ENCODE measurements at places on chromosomes 11 and 22.

- no peak for DNase-seq
Observed at GRCh38 chr11:28142724-28143123, 34.5 kb downstream of the METTL15 start.

- no peak for DNase-seq
Observed at GRCh38 chr11:77302752-77303151, 1.3 kb upstream of the GDPD4 start.

- no peak for DNase-seq
Observed at GRCh38 chr11:110984147-110984546, 261.4 kb upstream of the POU2AF2 start.

DNA sequence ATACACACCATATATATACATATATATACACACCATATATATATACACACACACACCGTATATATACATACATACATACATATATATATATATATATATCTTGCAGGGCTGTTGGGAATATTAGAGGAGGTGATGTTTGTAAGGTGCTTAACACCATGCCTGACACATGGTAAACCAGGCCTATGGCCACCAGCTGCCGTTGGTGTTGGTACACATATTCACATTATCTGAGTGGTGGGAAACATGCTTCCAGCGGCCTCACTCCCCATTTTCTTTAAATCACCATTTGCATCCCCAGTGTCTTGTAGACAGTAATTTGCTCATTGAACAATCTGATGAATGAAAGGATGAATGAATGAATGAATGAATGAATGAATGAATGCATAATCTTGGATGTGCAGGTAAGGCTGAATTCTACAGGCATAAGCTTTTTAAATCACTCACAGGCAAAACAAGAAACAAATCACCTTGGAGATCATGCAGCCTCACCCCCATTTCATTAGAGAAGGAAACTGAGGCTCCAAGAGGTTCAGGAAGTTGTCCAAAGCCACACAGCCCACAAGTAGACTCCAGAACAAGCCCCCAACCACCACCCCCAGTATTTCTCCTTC, 527.8 kb downstream of the MIAT start:
- no peak for DNase-seq

- no peak for DNase-seq
Observed at GRCh38 chr11:46366661-46367161, 14.8 kb upstream of the MDK start.

DNA sequence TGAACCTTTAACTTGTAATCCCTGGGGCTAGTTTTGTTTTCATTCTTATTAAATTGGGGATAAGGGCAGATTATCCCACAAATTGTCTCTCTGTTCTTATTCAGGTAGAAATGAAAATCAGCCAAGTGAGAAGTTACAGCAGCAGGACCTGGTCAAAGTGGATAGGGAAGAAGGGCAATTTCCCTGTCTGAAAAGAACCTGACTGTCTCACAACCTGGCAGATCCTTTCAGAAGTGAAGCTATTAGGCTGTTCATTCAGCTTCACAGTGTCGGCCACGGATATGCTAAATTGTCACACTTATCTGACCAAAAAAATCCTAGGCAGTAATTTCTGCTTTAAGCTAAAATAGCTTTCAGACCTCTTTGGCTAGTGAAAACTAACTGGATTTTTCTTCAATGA, 712.6 kb upstream of the ANO5 start:
- DNase-seq: no peak

GRCh38 chr22:35524966-35525686, 15.5 kb upstream of the RASD2 start:
- peak; percentile 45 for DNase-seq

GRCh38 chr11:26948881-26949280, 45.0 kb upstream of the FIBIN start:
- DNase-seq: no peak

- DNase-seq: no peak
Observed at GRCh38 chr11:134244593-134244992, 8.6 kb downstream of the THYN1 start.

DNA sequence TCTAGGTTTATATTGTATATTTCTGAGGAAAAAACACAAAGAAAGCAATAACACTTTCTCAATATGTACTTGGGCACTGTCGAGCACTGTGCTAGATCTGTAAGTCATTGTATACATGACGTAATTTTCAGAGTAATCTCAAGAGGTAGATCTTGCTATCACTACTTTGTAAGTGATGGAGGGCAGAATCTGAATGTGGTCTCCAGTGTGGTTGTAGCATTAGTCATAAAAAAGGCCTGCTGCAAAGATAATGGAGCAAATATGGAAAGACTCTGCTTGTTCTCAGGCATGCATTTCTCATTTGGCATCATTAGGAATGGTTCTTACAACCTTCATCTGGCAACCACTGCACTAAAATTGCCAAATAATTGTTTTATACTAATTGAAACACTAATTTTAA, 419.8 kb upstream of the CCDC179 start:
- DNase-seq: no peak

DNA sequence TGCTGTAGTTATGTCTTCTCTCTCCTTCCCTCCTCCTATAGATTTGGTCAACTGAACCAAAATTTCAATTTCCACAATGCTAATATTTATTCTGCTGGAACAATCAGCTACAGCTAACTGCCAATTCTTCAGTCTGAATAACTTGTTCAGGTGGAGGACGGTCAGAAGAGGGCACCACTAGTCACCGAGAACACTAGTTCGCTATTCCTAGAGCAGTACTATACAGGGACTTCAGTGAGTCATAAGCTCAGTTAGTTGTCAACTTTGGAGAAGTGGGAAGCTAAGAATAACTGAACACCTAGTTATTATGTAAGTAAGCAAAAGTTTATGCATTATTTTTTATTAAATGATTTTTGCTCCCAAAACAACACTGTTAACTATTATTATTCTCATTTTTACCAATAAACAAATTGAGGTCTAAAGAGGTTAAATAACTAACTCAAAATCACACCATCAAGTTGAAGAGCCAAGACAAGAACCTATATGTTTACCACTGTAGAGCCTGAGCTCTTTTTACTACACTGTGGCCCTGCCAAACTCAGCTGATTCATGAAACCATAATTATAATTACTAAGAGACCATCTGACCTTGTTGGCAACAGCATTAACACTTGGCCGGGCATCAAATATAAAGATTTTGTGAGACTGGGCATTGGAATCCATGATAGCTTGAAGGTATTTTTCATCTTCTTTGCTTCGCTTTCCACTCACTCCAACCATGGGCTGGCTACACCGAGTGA, 59.0 kb downstream of the CEP57 start:
- peak; percentile 5 for DNase-seq

DNA sequence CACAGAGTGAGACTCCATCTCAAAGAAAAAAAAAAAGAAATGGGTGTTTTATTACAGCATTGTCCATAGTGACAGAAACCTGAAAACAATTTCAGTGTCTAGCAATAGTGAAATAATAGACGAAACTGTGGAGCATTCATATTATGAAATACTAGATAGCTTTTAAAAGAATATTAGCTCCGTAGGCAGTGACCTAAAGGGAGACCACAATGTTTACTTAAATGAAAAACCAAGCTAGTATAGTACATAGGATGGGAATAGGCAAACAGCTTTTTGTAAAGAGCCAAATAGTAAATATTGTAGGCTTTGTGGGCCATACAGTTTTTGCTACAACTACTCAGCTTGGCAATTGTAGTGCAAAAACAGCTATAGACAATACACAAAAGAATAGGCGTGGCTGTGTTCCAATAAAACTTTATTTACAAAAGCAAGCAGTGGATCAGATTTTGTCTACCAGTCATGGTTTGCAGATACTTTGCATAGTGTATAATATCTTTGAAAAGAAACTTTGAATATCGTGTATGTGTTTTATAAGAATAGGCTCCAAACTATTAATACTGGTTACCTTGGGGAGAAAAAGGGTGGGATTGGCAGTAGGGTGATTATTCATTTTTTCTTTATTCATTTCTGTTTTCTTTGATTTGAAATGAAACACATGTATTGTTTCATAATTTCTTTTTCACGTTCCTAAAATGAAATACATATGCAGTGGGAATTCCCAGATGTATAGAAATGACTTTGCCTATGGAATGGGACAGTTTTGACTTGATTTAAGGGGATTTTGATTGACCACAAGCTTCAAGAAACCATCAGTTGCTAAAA, 50.7 kb downstream of the PRR5L start:
- no peak for DNase-seq
